ENCODE measurements at places on chromosomes 2 and 18.

- no peaks in the 10 kb centered on the region for H3K4me1 ChIP-seq
- H3K4me3 ChIP-seq = no peak overlapping the region
- no peak overlapping the region for H3K27ac ChIP-seq
Measured at GRCh38 chr2:212264187-212264586, 274.4 kb downstream of the ERBB4 start.

- H3K27me3 ChIP-seq = peaks cover 21% of the 10 kb centered on the region
Measured at GRCh38 chr2:10042301-10043161, 819 bp upstream of the KLF11 start.

DNA sequence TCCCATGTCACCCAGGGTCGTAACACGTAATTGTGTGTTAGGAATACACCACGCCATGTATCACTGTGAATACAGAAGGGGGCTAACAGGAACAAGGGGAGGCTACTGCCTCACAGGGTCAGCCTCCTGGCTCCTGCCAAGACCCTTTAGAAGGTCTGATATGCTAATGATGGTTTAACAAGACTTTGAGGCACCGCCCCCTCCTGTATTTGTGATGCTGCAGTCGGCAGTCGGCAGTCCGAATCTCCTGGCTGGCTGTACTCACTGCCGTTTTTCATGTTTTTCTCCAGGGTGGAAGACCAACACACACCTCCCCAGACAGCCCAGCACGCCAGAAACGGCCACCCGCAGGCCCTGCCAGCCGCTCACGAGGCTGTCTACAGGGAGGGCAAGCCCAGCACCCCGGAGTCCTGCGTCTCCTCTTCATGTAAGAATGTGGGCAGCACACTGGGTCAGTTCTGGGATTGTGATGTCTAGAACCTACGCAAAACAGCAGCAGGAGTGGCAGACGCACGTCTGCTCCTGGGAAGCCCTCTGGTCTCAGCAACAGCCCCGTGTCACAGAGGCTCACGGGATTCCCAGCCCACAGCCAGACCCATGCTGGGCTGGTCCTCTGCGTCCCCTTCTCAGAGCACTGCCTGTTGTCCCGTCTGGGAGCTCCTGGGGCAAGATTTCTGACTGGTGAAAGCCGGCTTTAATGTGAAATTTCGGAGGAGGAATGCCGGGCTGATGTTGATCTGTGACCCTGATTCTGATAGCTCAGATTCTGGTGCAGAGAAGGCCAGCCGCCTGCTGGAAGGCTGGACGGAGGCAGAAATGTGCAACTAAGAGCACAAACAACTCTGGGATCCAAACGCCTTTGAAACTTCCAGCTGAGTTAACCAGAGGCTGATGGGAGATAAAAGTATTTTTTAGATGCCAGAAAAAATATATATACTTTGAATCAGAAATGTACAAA is 39.7 kb upstream of the B3GNT7 start:
- H3K27me3 ChIP-seq = no peaks in the 10 kb centered on the region
- no peak overlapping the region for H3K4me3 ChIP-seq
- no peaks in the 10 kb centered on the region for H3K36me3 ChIP-seq

- peak overlapping the region; percentile 93 for H3K27ac ChIP-seq
- peaks cover 38% of the 10 kb centered on the region for H3K4me1 ChIP-seq
- peak overlapping the region; percentile 81 for H3K4me3 ChIP-seq
- no peaks in the 10 kb centered on the region for H3K27me3 ChIP-seq
- no peaks in the 10 kb centered on the region for H3K36me3 ChIP-seq
Measured at GRCh38 chr18:3623769-3624545, 174.0 kb downstream of the TGIF1 start.

DNA sequence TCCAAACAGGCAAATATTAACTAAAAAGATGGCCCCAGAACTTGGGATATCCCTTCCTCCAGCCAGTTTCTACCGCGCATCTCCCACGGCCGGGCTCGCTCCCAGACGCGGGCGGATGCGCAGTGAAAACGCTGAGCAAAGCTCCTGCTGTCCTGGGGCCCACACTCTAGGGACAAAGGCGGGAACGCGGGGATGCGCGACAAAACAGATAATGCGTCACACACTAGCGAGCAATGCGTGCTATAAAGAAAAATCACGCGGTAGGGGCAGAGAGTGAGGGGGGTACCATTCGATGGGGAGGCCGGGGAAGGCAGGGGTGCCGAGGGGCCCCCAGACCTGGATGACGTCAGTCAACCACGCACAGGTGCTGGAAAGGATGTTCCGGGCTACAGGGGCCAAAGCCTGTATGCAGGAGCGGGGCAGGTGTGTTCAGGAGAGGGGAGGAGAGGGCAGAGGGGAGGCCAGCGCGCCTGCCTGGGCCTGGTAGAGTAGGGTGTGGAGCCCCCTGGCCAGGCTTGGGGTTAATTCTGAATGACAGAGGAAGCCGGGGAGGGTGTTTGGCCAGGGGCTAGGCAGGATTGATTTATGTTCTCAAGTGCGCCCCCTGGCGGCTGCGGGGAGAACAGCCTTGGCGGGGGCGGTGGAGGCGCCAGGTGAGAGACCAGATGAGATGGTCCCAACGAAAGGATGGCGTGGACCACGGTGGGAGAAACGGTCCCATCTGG is 14.9 kb upstream of the ITM2C start:
- peak; percentile 71 for DNase-seq
- H3K4me3 ChIP-seq = no peak overlapping the region
- no peaks in the 10 kb centered on the region for H3K36me3 ChIP-seq
- H3K27ac ChIP-seq = peak overlapping the region; percentile 11
- H3K27me3 ChIP-seq = peaks cover 68% of the 10 kb centered on the region

DNA sequence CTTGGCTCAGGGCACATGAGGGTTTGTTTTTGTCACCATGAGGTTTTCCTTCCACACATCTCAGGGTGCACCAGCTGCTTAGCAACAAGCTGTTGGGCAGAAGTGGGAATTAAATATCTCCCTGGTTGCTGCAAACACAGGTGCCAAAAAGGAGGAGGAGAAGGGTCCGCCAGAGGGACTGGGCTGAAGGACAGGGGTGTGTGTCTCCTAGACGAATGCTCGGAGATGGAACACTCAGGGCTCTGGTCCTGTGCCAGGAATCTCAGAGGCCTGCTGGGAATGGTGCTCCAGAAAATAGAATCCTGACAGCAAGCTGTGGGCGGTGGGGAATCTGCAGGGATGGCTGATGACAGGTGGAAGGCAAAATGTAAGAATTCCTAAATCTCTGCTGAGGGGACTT is 94.5 kb downstream of the VSNL1 start:
- DNase-seq = no peak
- H3K4me3 ChIP-seq = no peak overlapping the region
- no peaks in the 10 kb centered on the region for H3K4me1 ChIP-seq
- H3K27me3 ChIP-seq = no peaks in the 10 kb centered on the region
- no peaks in the 10 kb centered on the region for H3K36me3 ChIP-seq

- peaks cover 93% of the 10 kb centered on the region for H3K4me1 ChIP-seq
- peak overlapping the region; percentile 62 for H3K27ac ChIP-seq
- no peak overlapping the region for H3K4me3 ChIP-seq
- H3K27me3 ChIP-seq = no peaks in the 10 kb centered on the region
- peaks cover 13% of the 10 kb centered on the region for H3K36me3 ChIP-seq
Measured at GRCh38 chr18:63175264-63175663, 144.3 kb downstream of the BCL2 start.

GRCh38 chr2:64652231-64653108 is 1.2 kb downstream of the SERTAD2 start:
- H3K4me1 ChIP-seq = peaks cover 84% of the 10 kb centered on the region
- H3K27me3 ChIP-seq = no peaks in the 10 kb centered on the region
- H3K36me3 ChIP-seq = no peaks in the 10 kb centered on the region
- H3K4me3 ChIP-seq = peak overlapping the region; percentile 92

DNA sequence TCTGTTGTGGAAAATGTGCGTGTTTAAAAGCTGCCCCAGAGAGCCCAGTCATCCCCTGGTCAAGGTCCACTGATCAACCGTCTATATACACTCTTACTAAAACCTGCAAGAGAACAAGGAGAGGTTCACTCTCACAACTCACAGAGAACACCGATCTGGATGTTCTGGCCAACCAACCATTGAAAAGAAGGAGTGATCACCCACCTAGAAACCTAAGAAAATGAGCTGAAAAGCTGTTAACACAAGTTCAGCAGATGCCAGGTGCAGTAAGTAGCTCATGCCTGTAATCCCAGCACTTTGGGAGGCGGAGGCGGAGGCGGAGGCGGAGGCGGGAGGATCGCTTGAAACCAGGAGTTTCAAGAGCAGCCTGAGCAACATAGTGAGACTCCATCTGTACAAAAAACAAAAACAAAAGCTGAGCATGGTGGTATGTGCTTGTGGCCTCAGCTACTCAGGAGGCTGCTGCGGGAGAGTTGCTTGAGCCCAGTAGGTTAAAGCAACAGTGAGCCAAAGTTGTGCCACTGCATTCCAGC is 14.5 kb downstream of the ATG16L1 start:
- peaks cover 68% of the 10 kb centered on the region for H3K4me1 ChIP-seq
- no peaks in the 10 kb centered on the region for H3K27me3 ChIP-seq
- H3K36me3 ChIP-seq = peaks cover 34% of the 10 kb centered on the region

- H3K4me3 ChIP-seq = no peak overlapping the region
- H3K36me3 ChIP-seq = no peaks in the 10 kb centered on the region
- no peaks in the 10 kb centered on the region for H3K27me3 ChIP-seq
Measured at GRCh38 chr2:126770466-126770865, 114.5 kb downstream of the GYPC start.

DNA sequence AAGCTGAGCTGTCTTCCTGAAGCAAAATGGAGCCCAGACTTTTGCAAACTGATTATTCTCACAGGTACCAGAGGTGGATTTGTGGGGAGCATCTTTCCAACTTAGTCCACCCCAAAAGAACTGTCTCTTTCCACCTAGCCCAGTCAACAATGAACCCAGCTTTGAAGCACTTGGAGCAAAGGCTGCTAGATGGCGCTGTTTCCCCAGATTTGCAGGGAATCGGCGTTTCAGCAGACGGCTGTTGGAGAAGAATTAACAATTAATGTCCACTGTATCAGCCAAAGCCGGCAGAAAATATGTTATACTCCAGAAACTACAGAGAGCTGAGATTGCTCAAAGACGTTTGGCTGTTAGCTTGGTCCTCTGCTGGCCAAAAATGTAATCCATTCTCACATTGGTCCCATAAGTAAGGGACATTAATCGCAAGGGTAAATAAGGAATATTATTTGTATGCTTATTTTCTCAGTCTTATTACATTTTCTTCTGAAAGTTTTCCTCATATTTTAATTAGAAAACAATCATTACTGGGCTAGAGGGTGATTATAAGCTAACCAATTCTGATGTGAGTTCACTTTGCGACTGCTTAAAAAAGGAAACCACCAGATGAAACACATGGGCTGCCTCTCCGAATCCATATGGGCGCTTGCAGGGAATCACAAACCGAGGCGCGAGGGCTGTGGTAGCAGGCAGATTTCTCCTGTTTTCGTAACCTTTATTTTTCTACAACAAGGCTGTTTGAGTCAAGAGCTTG is 423.8 kb upstream of the MEX3C start:
- peak; percentile 21 for DNase-seq
- H3K4me3 ChIP-seq = no peak overlapping the region
- no peaks in the 10 kb centered on the region for H3K4me1 ChIP-seq

DNA sequence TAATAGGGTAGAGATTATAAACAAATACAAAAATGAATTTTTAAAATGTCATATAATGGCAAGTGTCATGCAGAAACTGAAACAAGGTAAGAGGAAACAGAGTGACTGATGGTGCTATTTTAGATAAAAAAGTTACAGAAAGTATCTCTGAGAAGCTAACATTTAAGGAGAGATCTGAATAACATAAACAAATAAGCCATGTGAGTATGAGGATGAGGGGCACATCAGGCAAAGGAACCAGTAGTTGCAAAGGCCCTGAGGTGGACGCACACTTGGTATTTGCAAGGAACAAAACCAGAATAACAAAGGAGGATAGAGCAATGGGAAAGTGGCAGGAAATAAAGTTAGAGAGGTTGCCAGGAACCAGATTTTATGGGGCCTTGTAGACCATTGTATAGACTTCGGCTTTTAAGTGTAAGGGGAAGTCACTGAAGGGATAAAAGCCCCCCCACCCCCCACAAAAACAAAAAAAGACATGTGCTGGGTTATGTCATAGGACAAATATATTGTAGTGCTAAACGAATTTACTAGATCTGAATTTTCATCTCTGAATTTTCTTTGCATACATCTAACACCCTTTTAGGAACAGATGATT is 159.2 kb downstream of the DTNB start:
- peaks cover 15% of the 10 kb centered on the region for H3K4me1 ChIP-seq
- peak overlapping the region; percentile 7 for H3K4me3 ChIP-seq
- peak overlapping the region; percentile 6 for H3K27ac ChIP-seq
- DNase-seq = no peak
- H3K36me3 ChIP-seq = no peaks in the 10 kb centered on the region

DNA sequence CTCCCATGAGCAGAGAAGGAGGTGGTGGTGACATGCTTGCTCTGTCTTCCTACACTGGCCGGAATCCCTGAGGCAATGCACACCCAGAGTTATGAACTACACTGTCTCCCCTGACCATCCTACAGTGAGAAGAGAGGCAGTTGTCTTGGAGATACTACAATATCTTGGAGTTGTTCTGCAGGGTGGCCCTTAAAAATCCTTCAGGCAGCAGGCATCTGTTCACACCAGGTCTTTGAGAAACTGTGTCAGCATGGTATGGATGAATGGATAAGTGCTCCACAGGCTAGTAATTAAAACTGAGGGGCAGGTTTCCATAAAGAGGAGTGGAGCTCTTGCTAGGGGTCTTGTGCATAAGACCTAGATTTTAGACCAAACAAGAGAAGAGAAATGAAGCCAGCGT is 223.7 kb upstream of the COPS8 start:
- no peak overlapping the region for H3K27ac ChIP-seq
- H3K27me3 ChIP-seq = no peaks in the 10 kb centered on the region
- no peak for DNase-seq
- H3K4me1 ChIP-seq = no peaks in the 10 kb centered on the region

DNA sequence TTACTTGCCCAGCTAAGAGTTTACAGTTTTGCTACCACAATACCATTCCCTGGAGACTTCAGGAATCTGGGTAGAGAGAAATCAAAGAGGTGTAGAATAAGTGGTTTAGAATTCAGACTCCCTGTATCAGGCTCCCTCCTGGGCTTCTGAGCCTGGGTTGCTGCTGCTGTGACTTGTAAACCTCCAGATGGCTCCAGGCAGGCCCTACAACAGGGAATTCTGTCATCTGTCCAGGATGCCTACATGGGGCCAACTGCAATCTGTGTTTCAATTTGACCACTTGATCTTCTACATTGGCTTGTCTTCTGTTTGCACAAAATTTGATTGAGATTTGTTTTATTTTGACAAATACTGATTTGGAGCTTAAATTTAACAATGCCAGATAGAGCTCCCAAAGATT is 183.9 kb downstream of the RAD51AP2 start:
- no peaks in the 10 kb centered on the region for H3K4me1 ChIP-seq
- H3K27me3 ChIP-seq = no peaks in the 10 kb centered on the region
- H3K4me3 ChIP-seq = no peak overlapping the region
- no peak overlapping the region for H3K27ac ChIP-seq

DNA sequence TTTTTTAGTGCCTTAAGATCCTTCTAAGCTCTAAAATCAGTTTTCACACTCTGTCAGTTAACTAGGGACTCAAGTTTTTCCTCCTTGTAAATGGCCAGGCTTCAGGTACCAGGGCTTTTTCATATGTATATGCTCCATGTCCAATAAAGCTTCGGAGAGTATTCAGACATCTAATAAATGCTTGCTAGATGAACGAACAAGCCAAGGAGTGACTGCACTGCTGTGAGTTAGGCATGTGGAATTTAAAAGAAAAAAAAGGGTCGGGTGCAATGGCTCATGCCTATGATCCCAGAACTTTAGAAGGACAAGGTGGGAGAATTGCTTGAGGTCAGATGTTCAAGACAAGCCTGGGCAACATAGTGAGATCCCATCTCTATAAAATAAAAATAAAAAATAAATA is 81.9 kb downstream of the CDH2 start:
- H3K4me1 ChIP-seq = no peaks in the 10 kb centered on the region
- H3K27ac ChIP-seq = no peak overlapping the region
- H3K4me3 ChIP-seq = no peak overlapping the region
- no peaks in the 10 kb centered on the region for H3K27me3 ChIP-seq
- no peaks in the 10 kb centered on the region for H3K36me3 ChIP-seq

All from activated T-cell treated with anti-CD3 and anti-CD28 coated beads, Interleukin-2, amount 50 U/mL, for 72 hours (primary cell).